CD4-positive, alpha-beta T cell treated with Interferon alpha-2 for 1 hour (primary cell): ENCODE measurements at places on chromosomes 5 and 9.

DNA sequence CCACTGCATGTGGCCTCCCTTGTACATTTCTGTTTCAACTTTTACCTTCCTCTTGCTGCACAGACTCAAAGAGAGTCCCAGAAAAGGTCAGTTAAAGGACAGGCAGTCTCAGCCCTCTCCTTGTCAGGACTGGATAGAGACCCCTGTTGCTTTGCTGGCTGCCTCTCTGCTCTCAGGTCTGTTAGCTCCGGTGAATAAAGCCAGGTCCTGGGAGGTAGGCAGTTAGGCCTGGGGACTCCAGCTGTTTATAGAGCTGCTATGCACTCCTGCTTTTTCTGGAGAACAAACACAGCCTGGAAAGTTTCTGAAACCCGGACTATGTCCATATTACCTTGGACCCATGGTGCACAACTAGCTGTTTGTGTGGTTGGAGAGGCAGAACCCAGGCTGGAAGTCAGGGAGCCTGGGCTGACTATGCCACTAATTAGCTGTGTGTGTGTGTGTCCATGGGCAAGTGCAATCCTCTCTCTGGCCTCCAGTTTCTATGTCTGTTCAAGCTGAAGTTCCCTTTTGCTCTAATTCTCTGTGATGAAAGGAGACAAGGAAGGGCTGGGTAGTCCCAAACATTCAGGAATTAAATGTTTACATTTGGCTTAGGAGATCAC lies 42.9 kb downstream of the GLRA1 start:
- DNase-seq = no peak

- DNase-seq = no peak
Measured at GRCh38 chr9:34650816-34651215, 1.2 kb upstream of the IL11RA start.

DNA sequence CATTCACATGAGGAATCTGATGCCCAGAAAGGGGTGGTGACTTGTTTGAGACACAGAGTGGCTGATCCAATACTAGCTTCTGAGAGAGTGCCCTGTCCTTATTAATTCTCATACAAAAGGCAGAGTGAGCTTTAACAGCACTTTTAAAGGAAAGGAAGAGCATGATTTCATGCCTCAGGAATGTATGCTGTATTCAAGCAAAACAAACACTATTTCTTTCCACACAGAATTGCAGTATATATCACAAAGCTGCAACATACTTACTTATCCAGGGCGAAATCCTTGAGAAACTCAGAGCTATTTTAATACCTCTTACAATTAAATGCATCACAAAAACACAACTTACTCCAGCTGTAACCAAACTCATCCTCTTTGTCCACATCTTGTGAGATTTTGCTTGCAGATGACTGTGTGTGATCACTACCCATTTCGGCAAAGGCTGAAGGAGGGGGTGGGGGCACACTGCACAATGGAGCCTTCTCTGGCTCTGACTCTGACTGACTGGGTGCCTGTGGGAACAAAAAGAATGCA lies 139.8 kb downstream of the MPDZ start:
- no peak for DNase-seq

DNA sequence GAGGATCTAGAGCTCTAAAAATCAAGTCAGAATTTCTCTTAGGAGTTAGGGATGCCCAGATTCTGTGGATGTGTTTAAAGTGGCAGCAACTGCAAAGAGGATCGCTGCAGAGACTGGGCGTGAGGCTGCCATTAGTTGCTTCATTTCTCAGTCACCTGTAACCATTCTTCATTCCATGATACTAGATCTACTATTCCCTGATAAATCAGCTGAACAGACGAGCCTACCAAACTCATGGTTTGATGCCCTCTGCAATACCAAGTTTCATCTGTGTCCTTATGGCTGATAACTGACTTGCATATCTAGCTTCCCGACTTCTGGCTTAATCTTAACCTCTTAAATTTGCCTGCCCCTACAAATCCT lies 33.3 kb downstream of the UBE2R2 start:
- DNase-seq = no peak

- no peak for DNase-seq
Measured at GRCh38 chr5:130777794-130778193, 387.3 kb downstream of the HINT1 start.

DNA sequence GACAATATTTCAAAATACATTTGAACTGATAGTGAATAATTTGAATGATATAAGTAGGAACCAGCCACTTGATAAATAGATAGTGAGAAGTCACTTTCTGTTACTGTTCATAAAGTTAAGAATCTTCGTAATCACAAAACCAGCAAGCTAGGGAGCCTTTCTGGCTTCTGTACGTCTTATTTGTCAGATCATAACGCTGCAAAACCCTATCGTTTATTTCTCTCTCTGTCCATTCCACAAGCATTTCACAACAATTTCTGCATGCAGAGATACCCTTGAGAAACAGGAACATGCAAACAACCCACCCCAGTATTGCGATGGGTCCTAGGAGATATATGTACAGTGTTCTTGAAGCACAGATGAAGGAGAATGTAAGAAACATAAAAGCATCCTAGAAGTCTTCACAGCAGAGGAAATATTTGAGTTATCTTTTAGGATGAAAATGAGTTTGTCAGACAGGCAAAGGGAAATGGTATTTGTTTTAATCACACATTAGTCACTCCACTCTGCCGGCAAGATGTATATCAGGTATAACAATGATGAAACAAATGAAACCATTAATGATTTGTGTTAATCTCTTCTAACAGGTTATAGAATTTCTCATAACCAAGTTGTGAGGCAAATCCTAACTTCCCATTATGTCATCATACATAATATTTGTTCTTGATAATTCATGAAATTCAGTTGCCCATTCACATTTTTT lies 668.7 kb upstream of the FTMT start:
- DNase-seq = no peak

DNA sequence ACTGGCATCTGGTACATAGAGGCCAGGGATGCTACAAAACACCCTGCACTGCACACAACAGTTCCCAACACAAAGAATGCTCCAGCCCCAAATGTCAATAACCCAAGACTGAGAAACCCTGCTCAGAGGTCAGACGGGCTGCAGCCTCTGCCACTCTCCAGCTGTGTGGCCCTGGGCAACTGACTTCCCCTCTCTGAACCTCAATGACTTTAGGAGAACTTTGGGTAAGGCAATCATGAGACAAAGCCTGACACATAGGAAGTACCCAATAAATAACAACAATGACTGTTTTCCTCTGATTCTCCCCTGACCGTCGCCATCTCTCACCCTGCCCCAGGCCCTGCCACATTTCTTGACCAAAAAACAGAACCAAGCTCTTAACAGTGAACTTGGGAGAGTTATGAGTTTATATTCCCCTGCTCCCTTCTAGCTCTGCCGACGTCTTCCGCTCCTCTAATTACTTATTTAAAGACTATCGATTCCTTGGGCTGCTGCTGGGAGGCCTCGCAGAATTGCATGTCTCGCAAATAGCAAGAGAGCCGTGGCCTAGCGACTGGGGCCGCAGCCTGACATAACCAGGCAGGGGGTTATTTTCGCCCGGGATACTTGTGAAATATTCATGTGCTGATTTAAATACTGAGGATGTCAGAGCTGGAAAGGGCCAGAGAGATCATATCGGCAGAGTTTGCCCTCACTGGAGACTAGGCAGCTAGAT lies 24.5 kb upstream of the CRB2 start:
- DNase-seq = no peak

DNA sequence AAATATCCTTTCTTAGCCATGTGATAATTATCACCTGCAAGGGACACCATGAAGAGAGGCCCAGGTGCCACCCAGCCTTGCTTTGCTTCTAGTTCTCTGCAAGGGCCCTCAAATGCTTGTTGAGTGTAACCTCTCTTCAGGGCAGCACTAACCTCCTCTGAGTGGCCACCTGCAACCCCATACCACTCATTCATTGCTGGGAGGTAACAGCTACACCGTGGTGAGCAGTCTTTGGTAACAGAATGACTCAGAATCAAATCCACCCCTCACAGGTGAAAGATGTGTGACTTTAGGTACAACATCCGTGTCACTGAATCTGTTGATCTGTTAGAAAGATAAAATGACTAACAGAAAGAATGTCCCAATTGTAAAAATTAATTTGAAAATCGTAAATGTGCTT lies 365.1 kb upstream of the TRPC7 start:
- no peak for DNase-seq

GRCh38 chr5:132779961-132780360 lies 2.9 kb upstream of the SEPTIN8 start:
- no peak for DNase-seq

DNA sequence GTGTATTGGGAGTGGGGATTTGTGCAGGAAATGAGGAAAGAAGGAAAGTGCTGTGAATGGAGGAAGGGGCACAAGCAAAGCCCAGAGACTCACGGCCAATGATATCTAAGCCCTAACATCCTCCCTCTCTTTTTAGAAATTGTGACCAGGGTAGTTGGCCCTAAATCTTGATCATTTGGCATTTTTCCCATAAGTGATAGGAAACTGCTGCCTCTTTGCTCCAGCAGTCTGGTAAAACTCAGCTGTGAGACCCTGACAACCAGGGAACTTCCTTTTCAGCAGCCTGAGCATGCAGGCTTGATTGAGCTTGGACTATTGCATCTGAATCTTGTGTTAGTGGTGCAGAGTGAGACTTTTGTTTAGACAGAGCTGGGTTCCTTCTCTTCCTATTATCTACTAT lies 9.6 kb upstream of the ADRB2 start:
- DNase-seq = no peak

GRCh38 chr5:177431317-177432142 lies 5.1 kb downstream of the GRK6 start:
- DNase-seq = peak; percentile 84

DNA sequence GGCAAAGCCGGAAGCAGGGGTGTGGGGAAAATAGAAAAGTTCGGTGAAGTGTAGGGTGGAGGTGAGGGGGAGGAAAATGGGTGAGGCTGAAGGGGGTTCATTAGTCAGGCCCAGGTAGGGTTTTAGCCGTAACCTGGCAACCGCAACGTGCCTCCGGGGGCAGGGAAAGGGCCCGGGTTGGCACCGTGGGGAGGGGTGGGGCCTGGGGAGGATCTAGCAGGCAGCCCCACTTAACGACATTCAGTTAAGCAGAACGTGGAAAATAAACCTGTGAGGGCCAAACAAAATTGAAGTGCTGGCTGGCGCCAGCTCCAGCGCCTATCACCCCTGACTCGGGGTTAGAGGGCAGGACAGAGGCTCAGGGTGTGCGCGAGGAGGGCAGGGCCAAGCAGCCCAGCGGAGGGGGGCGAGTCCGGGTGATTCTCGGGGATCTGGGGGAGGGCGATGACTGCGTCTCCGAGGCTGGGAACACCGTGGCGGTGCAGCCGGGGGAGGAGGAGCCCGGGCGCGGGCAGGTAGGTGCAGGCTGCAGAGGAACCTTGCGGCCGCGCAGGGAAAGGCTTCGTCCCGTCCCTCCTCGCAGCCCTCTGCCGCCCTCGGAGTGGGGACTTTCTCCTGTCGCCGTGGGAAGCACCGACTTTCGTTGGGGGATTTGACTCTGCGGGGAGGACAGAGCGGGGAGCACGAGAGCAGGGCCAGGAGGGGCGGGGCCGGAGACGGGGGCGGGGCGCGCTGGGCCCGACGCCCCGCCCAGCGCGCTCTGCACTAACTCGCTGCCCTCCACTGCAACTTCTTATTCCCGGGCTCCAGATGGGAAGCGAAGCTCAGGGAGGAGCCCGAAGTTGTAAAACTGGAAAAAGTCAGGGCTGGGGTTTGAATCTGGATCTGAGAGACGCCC lies 5.1 kb downstream of the RGS14 start:
- DNase-seq = peak; percentile 64

DNA sequence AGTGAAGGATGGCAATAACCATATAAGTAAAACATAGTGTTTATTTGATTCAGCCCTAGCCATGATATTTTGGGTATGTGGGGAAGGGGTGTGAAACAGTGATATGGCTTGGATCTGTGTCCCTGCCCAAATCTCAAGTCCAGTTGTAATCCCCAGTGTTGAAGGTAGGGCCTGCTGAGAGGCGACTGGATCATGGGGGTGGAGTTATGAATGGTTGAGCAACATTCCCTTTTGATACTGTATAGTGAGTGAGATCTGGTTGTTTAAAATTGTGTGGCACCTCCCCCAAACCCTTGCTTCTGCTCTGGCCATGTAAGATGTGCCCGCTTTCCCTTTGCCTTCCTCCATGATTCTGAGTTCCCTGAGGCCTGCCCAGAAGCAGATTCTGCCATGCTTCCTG lies 1804.6 kb downstream of the MAT2B start:
- no peak for DNase-seq

DNA sequence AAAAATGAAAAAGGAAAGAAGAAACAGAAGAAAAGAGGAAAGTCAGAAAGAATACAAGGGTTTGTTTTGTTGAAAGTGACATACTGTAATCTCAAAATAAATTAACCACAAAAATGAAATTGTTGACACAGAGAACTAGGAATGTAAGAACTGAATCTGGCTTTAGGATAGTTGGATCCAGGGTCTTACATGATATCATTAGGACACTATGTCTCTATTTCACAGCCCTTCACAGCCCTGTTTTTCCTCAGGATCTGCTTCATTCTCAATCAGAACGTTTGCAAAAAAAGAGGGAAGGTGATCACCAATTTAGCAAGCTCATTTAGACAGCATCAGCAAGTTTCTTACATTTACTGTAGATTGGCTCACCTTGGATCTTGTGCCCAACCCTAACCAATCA lies 188.5 kb upstream of the NREP start:
- no peak for DNase-seq

GRCh38 chr5:172102218-172102870 lies 85.7 kb downstream of the STK10 start:
- no peak for DNase-seq

DNA sequence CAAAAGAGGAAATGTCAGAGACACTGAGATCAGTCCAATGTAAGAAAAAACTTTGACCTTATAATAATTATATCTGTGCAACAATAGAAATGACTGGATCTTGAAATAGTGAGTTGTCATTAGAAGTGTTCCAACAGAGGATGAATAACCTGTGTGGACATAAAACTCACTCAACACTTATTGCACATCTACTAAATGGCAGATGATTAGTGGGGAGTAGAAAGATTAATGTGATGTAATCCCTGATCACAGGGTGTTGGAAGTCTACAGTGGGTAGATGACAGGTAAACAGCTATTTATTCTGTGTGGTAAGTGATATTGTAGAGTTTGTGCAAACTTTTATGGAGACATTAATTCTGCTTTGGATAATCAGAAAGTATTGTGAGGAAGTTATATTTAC lies 177.3 kb upstream of the HMHB1 start:
- DNase-seq = no peak

GRCh38 chr9:93827545-93828330 lies 127.4 kb downstream of the BARX1 start:
- DNase-seq = peak; percentile 13

GRCh38 chr5:148290271-148291195 lies 21.7 kb upstream of the SPINK7 start:
- DNase-seq = no peak

- DNase-seq = no peak
Measured at GRCh38 chr5:168239325-168239724, 52.1 kb upstream of the WWC1 start.

DNA sequence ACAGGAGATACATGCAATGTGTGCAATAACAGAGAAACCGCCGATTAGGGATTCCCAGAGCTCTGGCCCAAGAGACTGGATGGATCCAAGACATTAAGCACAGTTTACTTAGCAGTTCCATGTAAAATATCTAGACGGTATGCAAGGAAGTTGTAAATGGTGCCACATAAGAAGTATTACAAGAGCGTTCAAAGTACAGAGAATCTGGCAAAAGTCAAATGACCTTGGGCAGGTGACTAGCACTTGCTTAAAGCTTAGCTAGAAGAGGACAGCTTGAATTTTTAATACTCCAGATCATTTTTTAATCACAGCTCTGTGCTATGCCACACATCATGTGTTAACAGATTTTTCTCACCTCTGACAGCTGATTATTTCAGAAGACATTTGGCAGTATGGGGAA lies 72.3 kb upstream of the TNPO1 start:
- DNase-seq = no peak

- no peak for DNase-seq
Measured at GRCh38 chr9:90539286-90539685, 103.3 kb downstream of the DIRAS2 start.

- DNase-seq = no peak
Measured at GRCh38 chr5:136590581-136590980, 225.2 kb upstream of the TRPC7 start.
